ENCODE measurements at places on chromosomes 16 and 17. TPM values are rescaled to one million over a fixed set of nuclear protein-coding genes. Genes with fewer than 3 reads are reported as not detected.

Gene KCNJ12
- total RNA-seq = under 0.01 TPM

Gene CHAD
- total RNA-seq = not detected

Gene CCDC200
- not detected for total RNA-seq

Gene INCA1
- under 0.01 TPM for total RNA-seq

DNA sequence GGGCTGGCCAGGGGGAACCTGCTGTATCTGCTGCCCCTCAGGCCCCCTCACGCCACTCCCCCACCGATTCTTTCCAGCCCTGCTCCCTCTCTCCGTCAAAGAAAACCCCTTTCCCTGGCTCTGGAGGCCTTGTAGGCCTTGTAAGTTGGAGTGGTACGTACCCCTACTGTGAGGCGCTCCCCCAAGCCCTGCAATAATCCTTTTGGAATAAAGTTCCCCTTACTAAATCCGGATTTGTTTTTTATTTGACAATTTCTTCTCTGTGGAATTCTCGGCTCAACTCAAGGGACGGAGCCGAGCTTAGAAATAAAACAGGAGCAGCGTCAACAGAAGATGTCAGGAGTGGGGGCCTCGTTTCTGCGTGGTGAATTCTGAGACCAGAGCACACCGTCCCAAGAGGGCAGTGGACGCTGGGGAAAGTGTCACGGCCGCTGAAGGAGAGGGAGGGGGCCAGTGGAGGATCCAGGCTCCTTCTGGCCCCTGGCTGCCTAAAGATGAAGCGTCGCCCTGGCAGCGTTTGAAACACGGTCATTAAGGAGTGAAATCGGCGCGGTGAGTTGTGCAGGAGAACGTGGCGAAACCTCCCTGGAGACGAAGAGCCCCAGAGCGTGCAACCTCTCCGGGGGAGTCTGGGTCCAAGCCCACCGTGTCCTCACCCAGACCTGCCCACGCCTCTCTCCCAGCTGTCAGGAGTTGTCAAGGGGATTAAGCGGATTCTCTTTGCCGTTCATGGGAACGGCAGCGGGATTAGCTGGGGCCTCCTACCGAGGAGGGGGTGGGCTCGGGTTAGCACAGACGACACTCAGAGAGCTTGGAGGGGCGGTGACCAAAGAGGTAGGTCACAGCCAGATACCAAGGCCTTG lies 47.0 kb downstream of the SLC7A5 start:
- no peak for DNase-seq

GRCh38 chr17:75876938-75877751 lies 1.2 kb downstream of the TRIM47 start:
- peak; percentile 97 for DNase-seq

DNA sequence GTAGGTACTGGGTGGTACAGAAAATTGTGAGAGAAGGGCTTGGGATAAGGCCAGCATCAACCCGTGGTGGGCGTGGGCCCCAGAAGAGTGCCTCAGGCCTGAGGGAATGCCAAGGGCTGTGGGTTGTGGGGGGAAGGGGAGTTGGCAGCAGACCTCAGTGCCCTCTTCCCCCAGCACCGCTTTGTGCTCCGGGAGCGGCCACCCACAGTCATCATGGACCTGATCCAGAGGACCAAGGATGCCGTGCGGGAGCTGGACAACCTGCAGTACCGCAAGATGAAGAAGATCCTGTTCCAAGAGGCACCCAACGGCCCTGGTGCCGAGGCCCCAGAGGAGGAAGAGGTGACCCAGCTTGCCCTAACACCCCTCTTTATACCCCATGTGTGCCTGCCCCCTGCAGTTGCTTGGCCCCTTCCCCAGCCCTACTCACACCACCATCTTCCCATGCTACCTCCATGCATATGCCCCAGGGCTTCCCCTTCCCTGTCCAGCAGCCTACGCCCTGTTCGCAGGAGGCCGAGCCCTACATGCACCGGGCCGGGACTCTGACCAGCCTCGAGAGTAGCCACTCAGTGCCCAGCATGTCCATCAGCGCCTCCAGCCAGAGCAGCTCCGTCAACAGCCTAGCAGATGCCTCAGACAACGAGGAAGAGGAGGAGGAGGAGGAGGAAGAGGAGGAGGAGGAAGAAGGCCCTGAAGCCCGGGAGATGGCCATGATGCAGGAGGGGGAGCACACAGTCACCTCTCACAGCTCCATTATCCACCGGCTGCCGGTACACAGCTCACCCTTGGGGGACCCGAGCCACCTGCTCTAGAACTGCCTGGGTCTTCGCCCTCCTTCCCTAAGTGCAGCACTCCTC lies 9.1 kb downstream of the TAOK2 start:
- DNase-seq = no peak

DNA sequence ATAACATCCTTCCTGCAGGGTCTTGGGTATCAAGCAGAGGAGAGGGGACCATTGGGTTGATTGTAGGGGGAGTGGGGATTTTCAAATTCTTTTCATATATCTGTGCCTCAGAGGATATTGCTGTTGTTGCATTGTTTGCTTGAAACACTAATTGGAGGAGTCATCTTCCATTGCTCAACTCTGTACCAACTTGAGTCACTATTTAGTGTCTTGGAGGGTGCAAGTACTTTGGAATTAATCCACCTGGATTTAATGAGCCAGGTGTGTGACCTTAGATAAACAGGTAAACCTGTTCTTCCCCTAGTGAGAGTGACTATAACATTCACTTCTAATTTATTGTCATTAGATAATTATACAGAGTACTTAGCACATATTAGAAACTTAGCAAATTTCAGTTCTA lies 151.3 kb upstream of the CNTNAP4 start:
- no peak for DNase-seq

DNA sequence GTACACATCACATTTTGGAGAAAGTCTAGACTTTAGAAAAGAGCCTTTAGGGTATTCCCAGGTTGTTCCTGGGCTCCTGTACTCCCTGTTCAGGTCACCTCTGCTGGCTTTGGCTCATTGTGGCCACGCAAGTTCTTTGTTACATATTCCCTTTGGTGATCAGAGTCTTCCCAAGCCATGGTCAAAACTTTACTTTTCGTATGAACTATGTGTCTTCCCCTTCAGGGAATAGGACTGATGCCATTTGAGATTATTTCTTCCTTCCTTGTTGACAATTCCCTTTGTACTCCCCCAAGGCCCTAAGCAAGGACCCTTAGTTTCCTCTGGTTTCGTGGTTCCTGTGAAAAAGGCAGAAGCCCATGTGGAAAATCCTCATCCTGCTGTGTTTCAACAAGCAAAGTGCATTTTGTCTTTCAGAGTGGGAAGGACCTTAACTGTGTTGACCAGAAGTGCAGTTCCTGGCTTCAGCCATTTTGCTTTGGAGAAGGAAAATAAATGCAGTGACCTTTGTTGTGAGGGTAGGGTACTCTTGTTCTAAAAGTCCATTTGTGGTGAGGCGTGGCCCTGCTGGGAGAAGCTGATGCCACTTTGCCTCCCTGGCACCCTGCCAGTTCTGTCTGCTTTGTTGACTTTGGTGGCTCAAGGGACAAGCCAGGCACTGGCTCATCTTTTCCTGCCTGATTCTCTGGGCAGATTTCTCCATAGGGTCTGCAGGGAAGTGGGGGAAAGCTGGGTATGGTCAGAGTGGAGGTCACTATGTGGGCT lies 55.1 kb downstream of the ZNRF1 start:
- DNase-seq = no peak

GRCh38 chr16:28504707-28505404 lies 1.8 kb downstream of the IL27 start:
- no peak for DNase-seq

DNA sequence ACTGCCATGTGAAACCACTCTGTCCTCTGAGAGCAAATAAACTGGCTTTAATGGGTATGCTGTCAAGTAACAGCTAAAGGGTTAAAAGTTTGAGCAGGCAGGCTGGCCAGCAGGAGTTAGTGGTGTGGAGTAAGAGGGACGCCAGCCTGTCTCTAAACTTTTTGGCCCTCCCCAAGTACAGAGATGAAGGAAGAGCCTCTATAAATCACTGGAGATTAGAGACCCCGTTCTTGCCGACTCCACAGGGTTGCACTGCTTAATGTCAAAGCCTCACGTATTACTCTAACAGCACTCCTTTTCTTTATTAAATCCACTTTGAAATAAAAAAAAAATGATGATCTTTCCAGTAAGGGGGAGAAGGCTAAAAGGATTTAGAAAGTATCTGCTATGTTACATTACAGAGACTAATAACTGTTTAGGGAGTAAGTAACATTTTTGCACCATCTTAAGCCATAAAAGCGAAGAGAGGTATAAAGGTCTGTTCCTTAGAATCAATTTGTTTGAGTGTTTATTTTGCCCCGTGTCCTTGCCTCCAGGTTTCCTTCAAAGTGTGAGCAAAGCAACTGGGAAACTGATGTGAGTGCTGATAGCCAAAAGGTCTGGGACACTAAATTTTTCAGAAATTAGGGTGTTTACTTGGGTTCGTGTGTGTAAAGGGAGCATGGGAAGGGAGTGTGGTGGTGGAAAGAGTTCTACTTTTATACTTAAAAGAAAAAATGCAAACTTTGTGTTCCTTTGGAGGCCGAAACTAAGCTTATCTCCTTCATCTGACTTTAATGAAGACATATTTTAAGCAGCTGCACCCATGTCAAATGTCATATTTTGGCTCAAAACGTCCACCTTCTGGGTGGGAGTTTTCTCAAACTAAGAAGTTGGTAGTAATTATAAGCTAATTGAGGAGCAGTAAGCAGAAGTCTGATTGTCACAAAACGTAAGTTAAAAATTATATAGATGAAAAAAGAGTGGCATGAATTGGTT lies 109.9 kb upstream of the TBX2 start:
- DNase-seq = no peak

GRCh38 chr16:5069048-5069447 lies 2.6 kb upstream of the ALG1 start:
- DNase-seq = no peak

DNA sequence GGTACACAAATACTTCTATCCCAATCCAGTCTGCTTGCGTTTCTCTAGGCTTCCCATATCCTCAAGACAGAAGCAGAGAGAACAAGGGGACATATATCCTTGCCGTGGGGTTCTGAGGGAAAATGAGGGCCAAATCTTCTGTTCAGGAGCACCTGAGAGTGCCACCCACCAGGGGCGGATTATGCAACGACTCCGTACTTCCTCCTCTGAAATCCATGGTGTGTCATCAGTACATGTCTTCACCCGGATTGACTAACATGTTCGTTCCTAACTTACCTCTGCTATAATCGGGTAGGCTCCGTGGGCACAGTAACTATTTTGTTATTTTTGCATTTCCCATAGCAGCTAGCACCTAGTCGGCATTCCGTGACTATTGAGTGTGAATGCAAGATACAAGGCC lies 7.8 kb upstream of the ZNF200 start:
- no peak for DNase-seq

- DNase-seq = no peak
Measured at GRCh38 chr16:259814-260253, 15.9 kb downstream of the RGS11 start.

DNA sequence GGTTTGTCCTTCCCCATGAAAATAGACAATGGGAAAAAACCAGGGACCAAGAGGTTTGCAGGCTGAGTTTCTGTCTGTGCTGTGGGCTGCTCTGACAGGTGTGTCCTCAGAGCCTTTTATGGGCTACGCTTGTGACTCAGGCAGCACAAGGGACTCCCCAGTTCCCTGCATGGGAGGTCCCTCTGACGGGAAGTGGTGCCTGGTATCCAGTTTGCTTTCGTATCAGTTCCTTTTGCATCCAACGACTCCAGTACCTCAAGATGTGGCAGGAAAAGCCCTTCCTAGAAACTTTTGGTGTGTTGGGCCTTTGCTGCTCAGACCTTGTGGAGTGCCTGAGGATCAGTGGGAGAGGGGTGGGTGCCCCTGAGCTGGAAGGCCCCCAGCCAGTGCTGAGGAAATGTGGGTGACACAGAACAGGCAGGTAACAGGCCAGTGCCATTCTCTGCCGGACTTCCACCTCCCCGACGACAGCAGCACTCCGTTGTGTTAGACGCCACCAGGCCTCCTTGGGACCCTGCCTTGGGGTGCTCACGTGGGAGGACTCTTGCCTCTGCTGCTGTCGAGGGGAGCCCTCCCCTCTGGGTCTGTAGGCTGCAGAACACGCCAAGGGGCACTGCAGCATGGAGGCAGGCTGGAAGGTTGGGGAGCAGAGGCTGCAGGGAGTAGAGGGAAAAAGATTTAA lies 38.4 kb upstream of the IRF8 start:
- no peak for DNase-seq

All from IMR-90 (cell line).